SJCRH30 (cell line): ENCODE measurements at places on chromosomes 11 and 22. TPM values are rescaled to one million over a fixed set of nuclear protein-coding genes. Genes with fewer than 3 reads are reported as not detected.

The DGCR6 gene
- total RNA-seq = 5.4 and 8.2 TPM in 2 replicates

The SMTNL1 gene
- total RNA-seq = 4.5 and 5.6 TPM in 2 replicates

The C22orf15 gene
- total RNA-seq = not detected in 2 replicates

The DENND6B gene
- total RNA-seq = 0.08 and 0.18 TPM in 2 replicates

The HEPHL1 gene
- total RNA-seq = not detected in 2 replicates

The MYH9 gene
- 151 TPM in 2 replicates for total RNA-seq

The FOXR1 gene
- not detected in 2 replicates for total RNA-seq

- H3K4me3 ChIP-seq = no peak overlapping the region
- DNase-seq = no peak
- H3K36me3 ChIP-seq = no peaks in the 10 kb centered on the region
Measured at GRCh38 chr11:8103909-8104308, 22.9 kb downstream of the TUB start.

DNA sequence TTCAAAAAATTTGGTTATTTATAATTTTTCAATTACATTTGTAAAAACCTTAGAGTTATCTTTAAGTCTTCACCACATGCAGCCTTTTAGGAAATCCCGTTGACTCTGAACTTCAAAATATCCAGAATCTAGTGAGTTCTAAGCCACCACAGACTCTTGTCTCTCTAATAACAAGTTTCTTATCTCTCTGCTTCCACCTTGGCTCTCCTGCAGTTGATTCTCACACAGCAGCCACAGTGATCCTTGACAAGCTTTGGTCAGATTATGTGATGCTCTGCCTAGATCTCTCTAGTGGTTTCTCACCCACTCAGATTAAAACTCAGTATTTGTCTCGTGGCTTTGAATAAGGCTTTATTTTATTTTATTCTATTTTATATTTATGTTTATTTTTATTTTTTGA is 8.6 kb downstream of the HSD17B12 start:
- no peak overlapping the region for H3K4me3 ChIP-seq
- no peaks in the 10 kb centered on the region for H3K4me1 ChIP-seq
- DNase-seq = no peak
- H3K27me3 ChIP-seq = no peaks in the 10 kb centered on the region
- H3K36me3 ChIP-seq = peaks cover 18% of the 10 kb centered on the region

- H3K27me3 ChIP-seq = no peaks in the 10 kb centered on the region
- H3K27ac ChIP-seq = no peak overlapping the region
- H3K4me3 ChIP-seq = no peak overlapping the region
Measured at GRCh38 chr22:21569459-21570170, 2.1 kb downstream of the UBE2L3 start.

GRCh38 chr22:38925571-38926041 is 31.8 kb upstream of the APOBEC3A start:
- H3K27me3 ChIP-seq = no peaks in the 10 kb centered on the region
- no peak for DNase-seq
- H3K4me3 ChIP-seq = no peak overlapping the region
- H3K27ac ChIP-seq = no peak overlapping the region
- H3K36me3 ChIP-seq = no peaks in the 10 kb centered on the region
- peaks cover 24% of the 10 kb centered on the region for H3K4me1 ChIP-seq

DNA sequence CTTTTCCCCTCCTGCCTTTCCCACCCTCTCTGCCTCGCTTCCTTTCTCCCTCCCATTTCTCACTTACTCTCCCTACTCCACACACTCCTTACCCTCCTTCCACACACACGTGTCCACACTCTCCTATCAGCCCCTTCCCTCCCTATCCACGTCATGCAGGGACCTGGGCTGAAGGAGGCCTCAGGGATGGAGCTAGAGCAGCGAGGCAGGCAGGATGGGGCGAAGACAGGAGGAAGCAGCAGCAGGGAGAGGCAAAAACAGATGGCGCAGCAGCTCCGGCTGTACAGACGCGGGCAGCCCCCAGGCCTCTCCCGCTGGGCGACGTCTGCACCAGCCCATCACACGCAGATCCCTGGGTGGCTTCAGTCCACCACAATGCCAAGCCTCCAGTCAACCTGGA is 97.9 kb downstream of the SPATA19 start:
- DNase-seq = no peak
- H3K4me3 ChIP-seq = no peak overlapping the region
- no peaks in the 10 kb centered on the region for H3K36me3 ChIP-seq
- H3K4me1 ChIP-seq = no peaks in the 10 kb centered on the region
- no peak overlapping the region for H3K27ac ChIP-seq

GRCh38 chr11:35101223-35101622 is 37.7 kb upstream of the CD44 start:
- no peaks in the 10 kb centered on the region for H3K27me3 ChIP-seq
- DNase-seq = no peak
- H3K36me3 ChIP-seq = no peaks in the 10 kb centered on the region
- H3K4me1 ChIP-seq = peaks cover 7% of the 10 kb centered on the region

DNA sequence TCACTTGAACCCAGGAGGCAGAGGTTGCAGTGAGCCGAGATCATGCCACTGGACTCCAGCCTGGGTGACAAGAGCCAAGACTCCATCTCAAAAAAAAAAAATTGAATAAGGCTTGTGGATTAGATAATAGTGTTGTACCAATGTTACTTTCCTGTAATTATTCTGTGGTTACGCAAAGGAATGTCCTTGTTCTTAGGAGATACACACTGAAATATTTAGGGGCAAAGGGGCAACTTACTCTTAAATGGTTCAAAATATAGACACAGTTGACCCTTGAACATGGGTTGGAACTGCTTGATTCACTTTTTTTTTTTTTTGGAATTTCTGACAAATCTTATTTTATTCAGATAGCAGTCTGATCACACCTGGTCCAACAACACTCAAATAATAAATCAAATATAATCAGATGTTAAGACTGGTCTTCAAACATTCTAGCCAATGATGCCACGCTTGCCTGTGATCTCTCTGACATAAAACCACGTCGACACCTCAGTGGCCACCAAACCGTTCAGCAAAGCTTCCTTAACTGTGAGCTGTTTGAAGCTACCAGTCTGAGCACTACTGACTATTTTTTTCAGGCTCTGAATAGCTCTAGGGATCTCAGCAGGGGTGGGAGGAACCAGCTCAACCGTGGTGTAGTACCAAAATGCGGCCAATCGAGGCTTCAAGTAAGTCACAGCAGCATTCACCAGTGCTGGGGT is 710 bp downstream of the ATP5MGL start:
- H3K27ac ChIP-seq = no peak overlapping the region
- H3K4me1 ChIP-seq = peaks cover 9% of the 10 kb centered on the region
- no peak overlapping the region for H3K4me3 ChIP-seq
- no peaks in the 10 kb centered on the region for H3K27me3 ChIP-seq
- peaks cover 17% of the 10 kb centered on the region for H3K36me3 ChIP-seq

DNA sequence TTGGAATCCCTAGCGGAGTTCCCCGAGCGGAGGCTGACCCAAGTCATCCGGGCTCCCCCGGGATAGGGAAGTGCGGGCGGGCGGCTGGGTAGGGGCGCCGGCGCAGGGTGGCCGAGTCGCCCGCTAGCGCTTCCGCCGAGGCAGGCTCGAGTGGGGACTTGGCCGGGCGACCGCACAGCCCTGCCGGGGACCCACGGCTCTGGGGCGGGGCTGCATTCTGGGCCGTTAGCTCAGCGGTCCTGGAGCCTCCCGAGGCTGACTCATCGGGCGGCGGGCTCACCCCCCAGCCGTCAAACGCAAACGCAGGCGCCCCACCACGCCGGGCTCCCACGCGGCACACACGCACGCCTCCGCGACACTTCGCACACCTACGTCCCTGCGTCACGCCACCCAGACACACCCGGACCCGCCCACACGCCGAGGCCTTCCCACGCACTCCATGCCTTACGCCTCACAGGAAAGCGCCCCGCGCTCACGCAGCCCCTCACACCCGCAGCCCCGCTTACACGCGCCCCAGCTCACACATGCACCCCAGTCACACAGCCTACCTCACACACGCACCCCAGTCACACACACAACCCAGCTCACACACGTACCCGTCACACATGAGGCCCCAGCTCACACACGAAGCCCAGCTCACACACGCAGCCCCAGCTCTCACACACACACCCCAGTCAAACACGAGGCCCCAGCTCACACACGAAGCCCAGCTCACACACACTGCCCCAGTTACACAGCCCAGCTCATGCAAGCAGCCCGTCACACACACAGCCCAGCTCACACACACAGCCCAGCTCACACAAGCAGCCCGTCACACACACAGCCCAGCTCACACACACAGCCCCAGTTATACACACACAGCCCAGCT is 1.2 kb downstream of the PHLDB1 start:
- peak overlapping the region; percentile 67 for H3K4me3 ChIP-seq
- H3K4me1 ChIP-seq = no peaks in the 10 kb centered on the region
- H3K27ac ChIP-seq = peak overlapping the region; percentile 56
- H3K27me3 ChIP-seq = no peaks in the 10 kb centered on the region
